ENCODE measurements at places on chromosomes 5 and 9.

DNA sequence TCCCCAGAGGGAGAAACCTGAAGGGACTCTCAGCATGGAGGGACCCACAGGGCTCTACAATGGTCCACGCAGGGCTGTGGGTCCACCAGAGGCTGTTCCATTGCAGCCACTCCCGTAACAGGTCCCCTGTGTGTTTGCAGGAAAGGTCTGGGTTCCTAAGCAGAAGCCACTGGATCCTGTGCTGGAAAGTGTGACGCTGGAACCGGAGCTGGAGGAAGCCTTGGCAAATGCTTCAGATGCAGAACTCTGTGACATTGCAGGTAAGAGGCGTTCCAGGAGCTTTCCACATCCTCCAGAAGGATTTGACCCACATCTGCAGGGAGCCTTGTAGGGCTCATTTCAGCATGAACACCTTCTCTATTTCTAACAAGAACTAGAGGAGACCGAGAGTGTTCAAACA is 51.7 kb downstream of the TMOD1 start:
- no peak for DNase-seq

DNA sequence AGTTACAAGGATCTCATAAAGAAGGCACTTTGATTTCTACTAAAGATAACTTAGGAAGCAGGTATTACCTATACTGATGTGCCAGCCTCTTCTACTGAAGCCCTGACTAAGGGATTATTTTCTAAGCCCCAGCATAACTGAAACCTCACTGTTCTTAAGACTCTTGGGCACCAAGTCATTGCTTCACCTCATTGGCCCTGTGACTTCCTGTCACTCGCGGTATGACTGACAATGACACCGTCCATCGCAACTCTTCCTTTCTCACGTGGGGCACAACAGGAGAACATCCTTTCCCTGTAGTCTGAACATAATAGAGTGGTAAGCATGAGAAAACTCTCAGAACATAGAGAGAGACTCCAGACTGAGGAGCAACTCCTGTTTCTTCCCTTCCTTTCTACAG is 6.4 kb downstream of the OR2V2 start:
- no peak for DNase-seq

DNA sequence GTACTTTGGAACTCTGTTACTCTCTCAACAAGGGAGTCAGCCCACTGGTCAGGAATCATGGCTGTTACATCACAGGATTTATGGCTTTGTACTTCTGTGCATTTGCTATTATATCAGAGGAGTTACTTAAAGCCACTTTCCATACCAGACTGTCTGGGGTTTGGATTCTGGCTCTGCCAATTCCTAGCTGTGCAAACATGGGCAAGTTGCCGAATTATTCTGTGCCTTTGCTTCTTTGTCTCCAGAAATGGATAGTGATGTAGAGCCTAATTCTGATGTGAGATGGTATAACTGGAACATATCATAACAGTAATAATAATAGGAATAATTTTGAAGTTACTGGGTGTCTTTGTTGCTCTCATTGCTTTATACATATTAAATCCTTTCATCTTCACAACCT is 1047.3 kb upstream of the SEMA6A start:
- no peak for DNase-seq

DNA sequence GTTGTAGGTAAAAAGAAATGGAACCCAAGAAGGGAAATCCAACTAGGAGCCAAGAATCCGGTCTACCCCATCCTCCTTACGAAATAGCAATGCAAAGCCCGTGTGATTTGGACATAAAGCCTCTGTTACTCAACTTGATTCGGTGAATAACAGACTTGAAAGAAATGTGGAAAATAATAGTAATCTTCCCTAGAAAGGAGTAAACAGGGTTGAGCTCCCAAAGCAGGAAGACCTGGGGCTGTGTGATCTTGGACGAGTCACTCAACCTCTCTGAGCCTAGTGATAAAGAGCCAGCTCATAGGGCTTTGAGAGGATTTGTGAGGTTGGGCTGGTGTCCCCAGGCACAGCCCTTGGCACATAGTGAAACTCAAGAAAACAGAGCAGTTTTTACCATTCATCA is 42.7 kb upstream of the IL17B start:
- DNase-seq, result no peak

DNA sequence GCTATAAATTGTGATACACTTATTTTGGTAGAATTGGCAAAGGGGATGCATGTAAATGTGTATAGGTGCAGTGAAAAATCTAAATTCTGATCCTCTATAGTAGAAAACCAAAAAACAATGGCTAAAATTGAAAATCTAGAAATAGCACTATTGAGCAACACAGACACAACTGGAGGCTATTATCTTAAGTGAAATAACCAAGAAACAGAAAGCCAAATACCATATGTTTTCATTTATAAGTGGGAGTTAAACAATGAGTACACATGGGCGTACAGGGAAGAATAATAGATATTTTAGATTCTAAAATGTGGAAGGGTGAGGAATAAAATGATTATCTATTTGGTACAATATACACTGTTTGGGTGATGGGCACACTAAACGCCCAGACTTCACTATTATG is 183.2 kb upstream of the TUSC1 start:
- no peak for DNase-seq

DNA sequence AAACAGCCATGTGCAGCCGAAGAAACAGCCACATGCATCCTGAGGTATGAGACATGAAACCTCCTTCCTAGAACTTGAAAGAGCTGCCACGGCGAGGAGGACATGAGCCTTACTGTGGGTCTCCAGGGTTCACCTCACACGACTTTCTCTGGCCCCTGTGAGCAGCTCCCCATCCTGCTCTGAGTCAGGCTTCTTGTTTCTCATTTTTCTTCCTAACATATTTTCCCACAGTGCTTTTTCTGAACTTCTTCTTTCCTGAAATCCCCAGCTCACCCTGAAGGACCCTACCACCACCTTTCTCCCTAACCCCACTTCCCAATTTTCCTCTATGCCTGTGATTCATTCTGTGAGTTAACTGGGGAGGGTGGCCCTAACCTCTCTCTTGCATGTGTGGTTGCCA is 33.7 kb upstream of the ADRB2 start:
- no peak for DNase-seq

GRCh38 chr5:101163088-101163487 is 260.0 kb upstream of the ST8SIA4 start:
- no peak for DNase-seq

GRCh38 chr9:19020886-19021455 is 12.0 kb downstream of the SAXO1 start:
- DNase-seq, result no peak

DNA sequence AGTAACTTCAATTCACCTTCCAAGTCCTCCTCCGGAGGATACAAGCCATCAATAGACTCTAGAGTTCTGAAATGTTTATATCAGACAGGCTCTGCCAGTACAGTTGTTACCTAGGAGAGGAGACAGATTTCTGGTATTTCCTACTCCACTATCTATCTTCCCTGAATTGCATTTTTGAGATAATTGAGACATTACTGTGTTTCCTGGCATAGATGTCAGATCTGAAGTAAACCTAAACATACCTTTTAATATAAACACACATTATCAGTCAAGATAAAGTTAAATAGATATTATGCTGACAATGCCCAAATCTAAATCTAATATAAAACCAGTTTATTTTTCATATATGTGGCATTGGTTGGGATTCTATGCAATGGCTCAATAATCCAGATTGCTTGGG is 8.2 kb upstream of the TYRP1 start:
- no peak for DNase-seq

DNA sequence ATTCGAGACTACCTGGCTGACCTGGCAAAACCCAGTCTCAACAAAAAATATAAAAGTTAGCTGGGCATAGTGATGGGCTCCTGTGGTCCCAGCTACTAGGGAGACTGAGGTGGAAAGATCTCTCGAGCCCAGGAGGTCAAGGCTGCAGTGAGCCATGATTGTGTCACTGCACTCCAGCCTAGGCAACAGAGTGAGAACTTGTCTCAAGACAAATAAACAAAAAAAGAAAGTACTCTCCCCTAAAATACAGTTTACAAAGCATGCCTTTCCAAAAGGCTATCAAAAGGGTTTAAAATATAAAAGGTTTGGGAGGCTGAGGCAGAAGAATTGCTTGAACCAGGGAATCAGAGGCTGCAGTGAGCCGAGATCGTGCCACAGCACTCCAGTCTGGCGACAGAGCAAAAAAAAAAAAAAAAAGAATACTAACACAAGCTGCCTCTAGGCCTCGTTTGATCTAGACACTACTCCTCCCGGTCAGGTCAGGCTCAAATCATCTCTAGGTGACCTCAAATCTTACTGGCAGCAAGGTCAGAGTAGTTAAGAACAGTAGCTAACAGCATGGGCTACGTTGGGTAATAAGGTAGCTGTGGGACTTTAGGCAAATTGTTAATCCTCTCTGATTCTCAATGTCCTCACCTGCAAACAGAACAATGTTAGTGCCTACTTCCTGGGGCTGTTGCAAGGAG is 9.3 kb downstream of the NAIF1 start:
- no peak for DNase-seq

- no peak for DNase-seq
Observed at GRCh38 chr9:35827486-35827885, 1.0 kb downstream of the FAM221B start.

DNA sequence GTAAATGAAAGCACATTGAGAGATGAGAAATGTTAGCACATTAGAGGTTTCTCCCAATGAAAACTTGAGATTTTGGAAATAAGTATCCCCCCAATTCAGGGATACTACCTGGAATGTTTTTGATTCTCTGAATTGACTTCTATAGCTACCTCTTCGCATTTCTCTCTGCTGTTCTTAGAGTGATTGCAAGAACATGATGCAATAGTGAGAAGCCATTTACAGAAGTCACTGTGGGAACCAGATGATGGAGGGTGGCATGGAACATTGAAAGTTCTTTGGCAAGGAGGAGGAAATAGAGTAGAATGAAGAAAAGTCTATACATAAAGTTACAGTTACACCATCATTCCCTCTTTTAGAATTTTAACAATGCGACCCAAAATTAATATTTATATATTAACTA is 9.2 kb downstream of the NPR3 start:
- no peak for DNase-seq

DNA sequence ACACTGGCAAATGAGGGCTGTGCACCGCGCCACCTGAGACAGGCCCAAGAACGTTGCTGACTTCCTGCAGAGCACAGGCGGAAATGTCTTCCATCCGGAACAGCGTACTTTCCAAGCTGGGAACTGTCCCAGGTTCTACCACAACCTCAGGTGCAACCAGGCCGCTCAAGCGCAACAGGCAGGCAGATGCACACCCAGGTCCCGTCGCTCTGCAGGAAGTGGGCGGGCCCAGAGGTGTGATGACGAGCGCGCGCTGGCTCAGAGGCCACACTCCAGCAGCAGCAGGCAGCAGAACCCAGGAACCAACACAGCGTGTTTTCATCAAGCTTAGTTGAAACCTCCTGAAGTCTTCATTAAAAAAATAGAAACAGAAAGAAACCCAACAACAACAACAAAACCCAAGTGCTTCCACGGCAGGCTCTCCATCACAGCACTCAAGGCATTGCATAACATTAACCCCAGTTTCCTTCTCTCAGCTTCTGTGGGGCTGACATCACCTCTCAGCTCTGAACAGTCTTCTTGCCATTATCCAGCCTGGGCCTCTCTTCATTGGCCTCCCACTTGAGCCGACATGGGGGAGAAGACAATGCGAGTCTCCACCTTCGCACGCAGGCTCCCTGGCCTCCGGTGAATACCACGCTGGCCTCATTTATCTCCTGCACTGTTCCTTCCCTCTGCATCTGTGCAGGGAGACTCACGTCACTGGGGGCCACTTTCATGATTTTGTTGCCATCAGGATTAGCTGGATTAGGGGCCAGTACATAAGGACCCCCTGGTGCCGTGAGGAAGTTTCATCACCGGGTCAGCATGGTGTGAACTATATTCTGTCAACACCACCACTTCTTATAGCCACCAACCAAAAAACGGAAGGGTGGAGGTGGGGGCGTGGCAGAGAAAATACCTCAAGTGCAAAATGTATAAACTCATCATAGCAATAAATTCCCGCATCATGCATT is 22.1 kb downstream of the PTCH1 start:
- DNase-seq, result peak; percentile 72

DNA sequence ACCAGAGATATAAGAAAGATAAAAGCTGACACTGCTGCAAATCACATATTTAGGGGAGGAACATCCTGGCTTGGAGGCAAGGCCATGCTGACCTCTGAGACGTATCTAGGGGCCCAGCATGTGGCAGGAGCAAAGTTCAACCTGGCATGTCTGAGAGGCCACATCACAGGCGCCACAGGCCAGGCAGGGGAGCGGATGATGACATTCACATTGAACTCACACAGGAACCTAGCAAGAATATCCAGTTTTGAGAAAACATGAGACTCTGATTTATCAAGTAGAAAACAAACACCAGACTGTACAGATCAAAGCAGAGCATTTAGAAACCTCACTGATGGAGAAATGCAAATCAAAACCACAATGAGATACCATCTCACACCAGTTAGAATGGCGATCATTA is 64.2 kb upstream of the STK32A start:
- no peak for DNase-seq

DNA sequence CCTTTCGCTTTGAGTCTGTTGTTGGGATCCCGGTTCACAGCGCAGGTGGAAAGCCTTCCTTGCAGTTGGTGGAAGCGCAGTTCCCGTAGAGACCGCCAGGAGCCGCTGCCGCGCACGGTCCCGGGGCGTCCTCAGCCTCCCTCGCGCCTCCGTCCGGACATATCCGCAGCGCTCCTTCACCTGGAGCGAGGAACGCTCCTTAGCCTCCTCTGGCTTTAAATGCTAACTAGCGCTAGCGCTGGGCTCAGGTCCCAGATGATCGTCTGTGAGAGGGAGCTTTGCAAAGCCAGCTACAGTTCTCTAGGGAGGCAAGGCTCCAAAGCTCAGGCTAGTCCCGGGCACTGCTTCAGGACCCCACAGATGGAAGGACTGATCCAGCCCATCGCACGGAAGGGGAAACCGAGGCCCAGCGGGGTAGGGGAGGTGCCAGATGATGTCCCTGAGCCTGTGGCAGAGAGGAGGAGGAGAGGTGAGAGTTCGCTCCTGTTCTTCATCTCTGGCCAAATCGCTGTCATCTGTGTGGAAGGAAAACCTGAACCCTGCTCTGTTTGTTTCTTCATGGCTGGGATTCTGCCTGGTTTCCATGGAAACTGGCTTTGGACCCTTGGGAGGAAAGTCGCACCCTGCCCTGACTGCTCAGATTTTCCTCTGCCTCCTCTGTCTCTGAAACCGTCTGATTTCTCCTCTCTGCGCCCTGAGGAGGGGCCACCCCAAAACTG is 31.4 kb downstream of the COL15A1 start:
- peak; percentile 66 for DNase-seq

DNA sequence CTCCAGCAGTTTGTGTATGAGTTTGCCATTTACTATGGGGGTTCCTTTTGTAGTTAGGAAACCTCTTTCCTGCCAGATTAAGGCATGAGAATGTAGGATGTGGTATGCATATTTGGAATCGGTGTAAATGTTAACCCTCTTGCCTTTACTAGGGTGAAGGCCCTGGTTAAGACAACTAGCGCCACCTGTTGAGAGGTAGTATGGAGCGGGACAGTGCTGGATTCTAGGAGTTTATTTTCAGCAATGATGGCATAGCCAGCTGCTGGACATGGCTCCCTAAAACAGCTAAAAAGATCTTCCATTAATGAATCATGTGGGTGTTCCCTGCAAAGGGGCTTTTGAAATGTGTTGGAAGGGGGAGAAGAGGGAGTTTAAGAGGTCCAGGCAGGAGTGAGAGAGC is 30.7 kb upstream of the GPX3 start:
- no peak for DNase-seq

- no peak for DNase-seq
Observed at GRCh38 chr5:168649306-168649705, 70.1 kb upstream of the PANK3 start.

- no peak for DNase-seq
Observed at GRCh38 chr5:95027151-95027721, 257.7 kb downstream of the MCTP1 start.
